ENCODE measurements at places on chromosomes 12 and 14.

- no peak for DNase-seq
Measured at GRCh38 chr12:64139021-64139420, 83.1 kb downstream of the KICS2 start.

GRCh38 chr12:71158361-71158882 is 623 bp upstream of the TSPAN8 start:
- DNase-seq = no peak

GRCh38 chr12:48028541-48029431 is 24.5 kb upstream of the COL2A1 start:
- no peak for DNase-seq

- no peak for DNase-seq
Measured at GRCh38 chr12:30996255-30996654, 69.7 kb downstream of the TSPAN11 start.

GRCh38 chr14:51069055-51069454 is 25.9 kb downstream of the TRIM9 start:
- no peak for DNase-seq

DNA sequence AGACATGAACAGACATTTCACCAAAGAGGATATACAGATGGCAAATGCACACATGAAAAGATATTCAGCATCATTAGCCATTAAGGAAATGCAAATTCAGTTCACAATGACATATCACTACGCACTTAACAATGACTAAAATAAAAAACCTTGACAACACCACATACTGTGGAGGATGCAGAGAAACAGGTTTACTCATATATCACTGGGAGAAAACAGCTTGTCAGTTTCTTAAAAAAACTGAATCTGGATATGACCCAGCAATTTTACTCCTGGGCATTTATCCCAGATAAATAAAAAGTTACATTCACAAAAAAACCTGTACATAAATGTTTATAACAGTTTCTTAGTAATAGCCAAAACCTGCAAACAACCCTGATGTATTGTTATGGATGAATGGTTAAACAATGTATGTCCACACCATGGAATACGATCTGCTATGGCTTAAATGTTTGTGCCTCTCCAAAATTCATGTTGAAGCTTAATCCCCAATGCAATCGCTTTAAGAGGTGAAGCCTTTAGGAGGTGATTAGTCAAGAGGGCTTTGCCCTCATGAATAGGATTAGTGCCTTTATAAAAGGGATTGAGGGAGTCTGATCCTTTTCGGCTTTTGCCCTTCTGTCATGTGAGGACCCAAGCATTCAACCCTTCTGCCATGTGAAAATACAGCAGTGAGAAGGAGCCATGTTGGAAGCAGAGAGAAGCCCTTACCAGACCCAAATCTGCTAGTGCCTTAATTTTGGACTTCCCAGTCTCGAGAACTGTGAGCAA is 36.0 kb upstream of the PPP4R3A start:
- no peak for DNase-seq

DNA sequence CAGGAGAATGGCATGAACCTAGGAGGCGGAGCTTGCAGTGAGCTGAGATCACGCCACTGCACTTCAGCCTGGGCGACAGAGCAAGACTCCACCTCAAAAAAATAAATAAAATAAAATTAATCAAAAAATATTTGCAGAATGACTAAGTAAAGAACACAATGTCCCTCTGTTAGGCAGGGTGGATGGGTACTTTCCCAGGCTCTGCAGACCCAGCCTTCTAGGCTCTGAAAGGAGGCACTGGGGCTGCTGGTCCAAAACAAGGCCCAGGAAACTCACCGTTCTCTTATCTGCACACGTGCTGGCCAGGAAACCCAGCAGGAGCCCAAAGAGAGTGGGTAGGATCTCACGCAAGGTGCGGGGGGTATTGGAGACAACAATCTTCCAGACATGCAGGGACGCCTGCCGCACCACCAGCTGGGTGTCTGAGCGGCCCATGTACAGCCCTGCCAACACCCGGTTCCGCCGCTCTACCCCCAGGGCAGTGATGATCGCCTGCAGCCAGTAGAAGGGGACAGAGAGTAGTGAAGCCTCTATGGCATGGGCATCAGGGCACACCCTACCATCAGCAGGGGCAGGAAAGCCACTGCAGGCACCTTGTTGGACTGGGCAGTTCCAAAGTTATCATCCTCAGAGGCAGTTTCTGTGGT is 25.8 kb upstream of the RAB35 start:
- no peak for DNase-seq

- DNase-seq = peak; percentile 64
Measured at GRCh38 chr14:59897757-59898383, 22.1 kb upstream of the LRRC9 start.
